RCC 7860 (cell line): ENCODE measurements at places on chromosomes 11 and 22.

DNA sequence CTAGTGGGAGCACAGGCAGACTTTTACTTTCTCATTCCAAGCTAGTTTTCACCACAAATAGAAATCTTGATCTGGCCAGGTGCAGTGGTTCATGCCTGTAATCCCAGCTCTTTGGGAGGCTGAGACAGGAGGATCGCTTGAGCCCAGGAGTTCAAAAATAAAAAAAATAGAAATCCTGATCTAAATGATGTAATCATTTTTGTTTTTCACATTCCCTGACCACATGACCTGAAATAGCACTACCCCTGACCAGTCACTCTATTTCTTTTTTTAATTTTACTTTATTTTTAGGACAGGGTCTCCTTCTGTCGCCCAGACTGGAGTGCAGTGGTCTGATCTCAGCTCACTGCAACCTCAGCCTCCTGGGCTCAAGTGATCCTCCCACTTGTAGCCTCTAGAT, 2.3 kb upstream of the TCN2 start:
- no peak for DNase-seq

DNA sequence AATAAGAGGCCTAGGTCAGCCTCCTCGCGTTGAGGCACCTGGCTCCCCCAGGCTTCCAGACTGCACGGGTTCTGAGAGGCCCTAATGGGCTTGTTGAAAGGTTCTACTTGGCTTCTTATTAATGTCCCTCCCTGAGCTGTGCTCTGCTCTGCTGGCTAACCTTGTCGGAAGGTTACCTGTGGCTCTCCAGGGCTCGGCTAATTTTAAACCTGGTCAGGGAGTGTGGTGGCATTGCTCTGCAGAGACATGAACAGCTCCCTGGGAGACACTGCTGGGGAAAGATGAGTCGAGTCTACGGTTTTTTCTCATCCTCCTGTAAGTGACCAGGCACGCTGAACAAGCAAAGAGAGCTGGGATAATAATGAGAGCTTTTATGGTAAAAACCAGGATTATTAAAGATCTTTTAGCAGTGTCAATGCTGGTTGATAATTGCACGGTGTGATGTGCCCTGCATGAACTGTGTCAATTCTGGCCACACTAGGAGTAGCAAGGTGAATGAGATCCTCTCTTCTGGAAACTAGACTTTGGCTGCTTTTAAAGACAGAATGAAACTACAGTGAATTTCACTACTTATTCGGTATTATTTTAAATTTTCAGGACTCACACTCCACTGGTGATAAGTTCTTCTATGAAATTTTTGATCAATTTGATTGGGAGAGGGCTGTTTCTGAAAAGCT, 70.7 kb downstream of the TEAD1 start:
- DNase-seq = peak; percentile 49

- DNase-seq = no peak
Observed at GRCh38 chr11:32069361-32070058, 21.4 kb upstream of the RCN1 start.

DNA sequence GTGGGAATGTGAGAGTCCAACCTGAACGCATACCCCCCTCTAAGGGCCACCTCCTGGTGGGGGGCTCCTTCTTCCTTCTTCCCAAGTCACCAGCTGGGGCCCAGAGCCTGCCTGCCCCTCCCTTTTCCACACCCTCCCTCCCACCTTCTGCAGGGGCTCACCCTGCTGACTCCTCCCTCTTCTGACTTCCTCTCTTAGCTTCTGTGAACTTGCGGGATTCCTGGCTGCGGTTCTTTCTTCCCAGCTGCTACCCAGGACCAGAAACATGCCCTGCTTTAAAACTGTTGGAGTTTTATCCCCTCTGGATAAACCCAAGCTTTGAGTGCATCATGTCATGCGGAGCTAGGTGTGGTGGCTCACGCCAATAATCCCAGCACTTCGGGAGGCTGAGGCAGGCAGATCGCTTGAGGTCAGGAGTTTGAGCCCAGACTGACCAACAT, 10.2 kb downstream of the LRRC74B start:
- DNase-seq = no peak

DNA sequence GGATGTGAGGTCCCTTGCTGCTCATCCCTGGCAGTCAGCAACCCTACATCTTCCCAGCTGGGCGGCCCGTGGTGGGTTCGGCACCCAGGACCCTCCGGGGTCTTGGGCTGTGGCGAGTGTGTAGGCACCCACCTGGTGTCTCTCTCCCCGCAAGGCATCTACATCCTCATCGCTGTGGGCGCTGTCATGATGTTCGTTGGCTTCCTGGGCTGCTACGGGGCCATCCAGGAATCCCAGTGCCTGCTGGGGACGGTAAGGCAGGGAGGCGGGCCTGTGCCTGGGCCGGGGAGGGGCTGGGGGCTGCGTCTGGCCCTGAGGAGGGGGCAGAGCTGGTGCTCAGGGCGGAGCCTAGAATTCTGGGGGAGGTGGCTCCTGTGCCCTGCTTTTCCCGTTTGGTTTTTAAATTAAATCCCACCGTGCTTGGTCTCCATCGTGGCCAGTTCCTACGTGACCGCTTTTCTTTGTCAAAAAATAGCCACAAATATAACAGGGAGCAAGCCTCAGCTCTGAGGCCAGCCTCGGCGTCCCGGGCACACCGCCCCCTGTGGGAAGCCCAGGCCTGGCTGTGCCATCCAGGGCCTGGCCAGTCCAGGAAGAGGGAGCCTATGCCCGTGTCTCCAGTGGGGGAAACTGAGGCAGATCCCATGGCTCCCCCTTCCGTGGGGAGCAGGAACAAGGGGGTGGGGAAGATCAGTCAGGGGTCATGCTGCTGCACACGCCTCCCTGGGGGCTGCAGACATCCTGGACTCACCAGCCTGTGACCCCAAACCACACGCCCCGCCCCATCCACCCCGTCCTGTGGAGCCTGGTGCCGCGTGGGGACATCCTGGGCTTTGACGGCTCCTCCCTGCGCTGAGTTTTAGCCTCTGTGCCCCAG, 6.4 kb upstream of the TSSC4 start:
- no peak for DNase-seq

- no peak for DNase-seq
Observed at GRCh38 chr11:120293038-120293800, 31.9 kb upstream of the TLCD5 start.

DNA sequence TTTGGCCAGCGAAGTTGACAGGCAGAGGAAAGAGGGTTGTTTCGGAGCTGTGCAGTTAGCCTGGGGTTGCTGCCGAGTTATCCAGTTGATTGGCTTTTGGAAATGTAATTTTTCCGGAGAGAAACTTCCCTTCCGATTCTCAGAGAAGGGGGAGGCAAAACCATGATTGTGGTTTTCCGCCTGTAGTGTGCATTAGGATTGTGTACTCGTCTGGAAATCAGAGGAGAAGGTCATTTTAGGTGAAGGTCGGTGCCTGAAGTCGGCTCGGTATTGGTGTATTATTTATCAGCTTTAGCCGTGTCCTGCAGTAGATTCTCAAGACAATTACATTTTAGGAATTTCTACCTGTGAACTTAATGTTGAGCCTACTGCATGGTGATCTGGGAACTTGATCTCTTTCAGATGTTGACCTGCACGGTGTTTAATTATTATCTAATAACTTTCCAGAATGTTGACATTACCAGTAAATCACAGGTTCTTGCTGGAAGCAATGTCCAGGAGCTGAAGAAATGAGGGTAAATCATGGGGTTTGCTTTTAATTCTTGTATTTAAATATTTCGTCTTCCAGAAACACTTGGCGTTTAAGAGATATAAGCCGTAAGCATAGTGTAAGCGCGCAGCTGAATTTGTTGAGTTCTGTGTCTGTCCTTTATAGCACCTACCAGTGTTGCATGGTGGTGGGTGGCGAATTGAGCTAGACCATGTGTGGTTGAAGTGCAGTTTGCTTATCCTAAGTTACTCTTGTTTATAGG, 1.3 kb downstream of the ARHGEF12 start:
- peak; percentile 22 for DNase-seq

DNA sequence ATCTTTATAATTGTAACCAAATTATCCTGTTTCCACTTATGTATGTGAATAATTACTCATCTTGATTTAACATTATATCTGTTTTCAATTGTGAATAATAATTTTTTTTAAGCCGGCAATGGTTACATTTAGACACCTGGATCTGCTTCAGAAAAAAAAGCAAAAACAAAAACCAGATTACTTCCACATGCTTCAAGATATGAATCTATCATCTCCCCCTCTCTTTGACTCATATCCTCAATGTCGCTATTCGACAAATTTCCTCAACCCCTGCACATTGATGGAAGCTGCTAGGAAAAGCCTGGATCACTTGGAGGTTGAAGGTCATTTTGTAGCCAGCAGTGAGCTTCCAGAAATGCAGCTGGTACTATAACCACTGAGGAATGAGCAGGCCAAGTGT, 42.7 kb downstream of the SLC1A2 start:
- DNase-seq = no peak

- no peak for DNase-seq
Observed at GRCh38 chr11:134466610-134467567, 54.8 kb upstream of the B3GAT1 start.

DNA sequence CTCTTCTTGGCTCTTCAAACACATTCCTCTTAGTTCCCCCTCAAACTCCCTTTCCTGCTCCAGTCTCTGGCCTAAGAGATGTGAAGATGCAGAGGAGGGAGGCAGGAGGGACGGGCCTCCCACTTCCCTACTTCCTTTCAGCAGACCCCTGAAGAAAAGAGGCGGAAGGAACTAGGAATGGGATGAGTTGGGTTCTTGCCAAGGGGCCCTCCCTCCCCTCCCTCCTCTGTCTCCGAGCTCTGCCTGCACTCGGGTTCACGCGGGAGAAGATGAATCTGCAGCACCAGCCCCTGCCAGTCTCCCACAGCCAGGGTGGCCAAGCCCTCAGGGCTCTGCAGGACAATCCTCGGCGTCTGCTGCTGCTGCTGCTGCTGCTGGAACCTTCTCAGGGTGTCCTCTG, 24.3 kb upstream of the PKNOX2 start:
- no peak for DNase-seq

- no peak for DNase-seq
Observed at GRCh38 chr11:44198146-44198724, 102.8 kb downstream of the EXT2 start.

- DNase-seq = no peak
Observed at GRCh38 chr11:46333394-46333947, 13.8 kb upstream of the DGKZ start.

- DNase-seq = no peak
Observed at GRCh38 chr11:119809346-119809745, 80.3 kb upstream of the NECTIN1 start.

GRCh38 chr11:78031629-78032028, 8.6 kb upstream of the KCTD14 start:
- DNase-seq = no peak

DNA sequence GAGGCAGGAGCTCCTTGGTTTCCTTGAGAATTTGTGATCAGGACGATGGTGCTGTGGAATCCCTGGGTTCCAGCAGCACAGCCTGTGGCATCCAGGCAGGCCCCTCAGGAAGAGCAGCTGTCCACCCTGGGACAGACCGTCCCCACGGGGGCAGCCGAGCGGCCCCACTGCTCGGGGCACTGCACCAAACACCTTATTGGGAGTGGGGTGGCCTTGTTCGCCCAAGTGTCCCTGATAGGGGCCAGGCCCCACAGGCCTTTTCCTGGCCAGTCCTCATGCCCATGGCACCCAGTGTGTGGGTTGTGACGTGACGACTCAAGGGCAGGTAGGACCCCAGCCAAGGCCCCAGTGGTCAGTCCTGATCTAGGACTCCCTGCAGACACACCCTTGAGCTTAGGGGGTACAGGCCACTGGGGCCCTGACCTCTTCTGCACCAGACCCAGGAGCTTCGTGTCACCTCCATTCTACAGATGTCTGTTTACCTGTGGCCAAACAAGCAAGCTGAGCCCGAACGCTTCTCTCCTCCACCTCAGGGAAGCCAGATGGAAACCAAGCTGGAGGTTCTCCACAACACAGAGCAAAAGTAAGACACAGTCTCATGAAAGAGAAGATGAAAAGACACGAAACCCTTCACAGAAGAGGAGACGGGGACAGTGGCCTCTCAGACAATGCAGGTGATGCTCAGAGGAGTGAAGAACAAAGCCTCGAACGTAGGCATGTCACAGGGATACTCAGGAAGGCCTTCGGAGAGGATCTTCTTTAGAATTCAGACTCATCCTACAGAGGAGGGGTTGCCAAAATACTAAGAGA, 1.6 kb upstream of the BRD1 start:
- no peak for DNase-seq

- DNase-seq = no peak
Observed at GRCh38 chr11:8733852-8734251, 51.3 kb downstream of the RPL27A start.

DNA sequence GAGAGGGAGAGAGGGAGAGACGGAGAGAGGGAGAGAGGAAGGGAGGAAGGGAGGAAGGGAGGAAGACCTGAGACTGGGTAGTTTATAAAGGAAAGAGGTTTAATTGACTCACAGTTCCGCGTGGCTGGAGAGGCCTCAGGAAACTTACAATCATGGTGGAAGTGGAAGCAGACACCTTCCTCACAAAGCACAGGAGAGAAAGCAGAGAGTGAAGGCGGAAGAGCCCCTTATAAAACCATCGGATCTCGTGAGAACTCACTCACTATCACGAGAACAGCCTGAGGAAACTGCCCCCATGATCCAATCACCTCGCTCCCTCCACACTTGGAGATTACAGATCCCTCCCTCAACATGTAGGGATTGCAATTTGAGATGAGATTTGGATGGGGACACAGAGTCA, 12.2 kb upstream of the CARS1 start:
- no peak for DNase-seq

- DNase-seq = no peak
Observed at GRCh38 chr11:46856605-46857343, 10.7 kb upstream of the CKAP5 start.

DNA sequence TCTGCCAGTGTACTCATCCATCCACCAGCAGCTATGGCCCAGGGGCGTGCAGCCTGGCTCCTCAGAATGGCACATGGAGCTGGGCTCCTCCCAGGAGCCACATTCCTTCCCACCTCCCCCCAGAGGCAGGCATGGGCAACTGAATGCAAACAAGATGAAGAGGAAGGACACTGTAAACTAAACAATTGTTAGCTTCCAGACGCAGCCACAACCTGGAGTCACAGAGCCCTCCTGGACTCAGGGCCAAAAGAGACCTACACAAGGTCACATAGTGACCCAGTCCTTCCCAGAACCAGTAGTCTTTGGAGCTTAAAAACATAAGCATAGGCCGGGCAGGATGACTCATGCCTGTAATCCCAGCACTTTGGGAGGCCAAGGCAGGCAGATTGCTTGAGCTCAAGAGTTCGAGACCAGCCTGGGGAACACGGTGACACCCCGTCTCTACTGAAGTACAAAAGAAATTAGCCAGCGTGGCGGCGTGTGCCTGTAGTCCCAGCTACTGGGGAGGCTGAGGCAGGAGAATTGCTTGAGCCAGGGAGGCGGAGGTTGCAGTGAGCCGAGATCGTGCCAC, 30.7 kb upstream of the CLDN5 start:
- DNase-seq = no peak

- no peak for DNase-seq
Observed at GRCh38 chr11:112042961-112043304, 17.7 kb downstream of the DLAT start.

- DNase-seq = no peak
Observed at GRCh38 chr22:21760640-21761039, 25.0 kb upstream of the YPEL1 start.

- no peak for DNase-seq
Observed at GRCh38 chr22:37802310-37803194, 5.2 kb upstream of the GCAT start.

GRCh38 chr11:36540998-36541397, 26.8 kb upstream of the RAG1 start:
- DNase-seq = no peak
